ENCODE measurements at places on chromosomes 3 and 15.

GRCh38 chr15:82950746-82951370 lies 1.7 kb downstream of the HOMER2 start:
- peak; percentile 28 for DNase-seq

DNA sequence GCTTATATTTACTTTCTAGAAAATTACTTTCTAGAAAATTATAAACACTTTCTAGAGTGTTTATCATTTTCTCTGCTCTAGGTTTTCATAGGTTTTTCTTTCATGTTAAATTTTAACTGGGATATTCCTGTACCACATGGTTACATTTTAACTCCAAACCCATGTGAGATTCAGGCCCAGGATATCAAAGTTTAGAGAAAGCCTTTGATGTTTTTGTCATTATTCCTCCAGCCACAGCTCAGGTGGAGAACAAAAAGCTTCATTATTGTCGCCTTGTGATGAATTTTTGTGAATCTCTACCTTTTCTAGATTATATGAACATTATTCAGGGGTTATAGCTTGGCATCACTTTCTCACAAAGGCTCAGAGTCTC lies 816.0 kb downstream of the SQOR start:
- DNase-seq, result no peak

GRCh38 chr3:63477494-63478129 lies 174.9 kb upstream of the SNTN start:
- no peak for DNase-seq

GRCh38 chr3:133776794-133777438 lies 28.7 kb upstream of the SRPRB start:
- DNase-seq, result no peak

GRCh38 chr3:28328188-28329151 lies 20.1 kb upstream of the ZCWPW2 start:
- no peak for DNase-seq

- DNase-seq, result peak; percentile 67
Measured at GRCh38 chr3:189270248-189270832, 98.6 kb downstream of the TPRG1 start.

- DNase-seq, result no peak
Measured at GRCh38 chr3:172074586-172074985, 35.2 kb downstream of the FNDC3B start.

- no peak for DNase-seq
Measured at GRCh38 chr3:168094580-168094876, 1.2 kb downstream of the GOLIM4 start.

DNA sequence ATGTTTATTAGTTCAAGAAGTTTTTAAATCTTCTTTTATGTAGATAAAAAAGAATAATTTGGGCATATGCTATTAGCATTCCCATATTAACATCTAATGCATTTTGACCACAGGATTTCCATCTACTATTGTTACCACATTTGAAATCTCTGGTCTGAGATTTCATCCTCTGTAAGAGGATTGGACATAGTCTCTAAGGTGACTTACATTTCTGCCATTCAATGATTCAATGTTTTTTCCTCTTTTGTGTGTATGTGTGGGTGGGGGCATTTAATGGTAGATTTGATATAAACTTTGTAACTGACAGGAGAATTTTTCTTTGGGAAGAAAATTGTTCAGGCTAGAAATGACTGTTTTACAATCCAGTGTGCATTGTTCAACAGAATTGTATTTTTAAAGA lies 307.3 kb upstream of the RBMS3 start:
- no peak for DNase-seq

DNA sequence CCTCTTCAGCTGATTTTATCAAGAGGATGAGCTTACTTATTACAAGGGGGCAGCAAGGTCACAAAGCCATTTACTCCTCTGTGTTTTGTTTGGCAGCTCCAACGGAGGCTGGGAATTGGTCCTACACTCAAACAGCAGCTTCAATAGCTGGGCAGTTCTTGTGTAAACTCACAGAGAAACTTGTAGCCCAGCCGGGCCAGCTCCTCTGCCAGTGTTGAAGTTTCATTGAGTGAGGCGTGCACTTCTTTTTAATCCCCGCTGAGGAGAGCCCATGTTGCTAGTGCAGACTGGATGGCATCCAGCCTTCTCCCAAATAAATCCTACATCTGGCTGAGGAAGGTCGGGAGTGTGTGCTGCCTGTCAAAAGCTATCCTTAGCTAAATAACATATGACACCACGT lies 59.5 kb downstream of the BFSP2 start:
- DNase-seq, result no peak

- DNase-seq, result no peak
Measured at GRCh38 chr15:43144512-43144911, 11.1 kb downstream of the TMEM62 start.

DNA sequence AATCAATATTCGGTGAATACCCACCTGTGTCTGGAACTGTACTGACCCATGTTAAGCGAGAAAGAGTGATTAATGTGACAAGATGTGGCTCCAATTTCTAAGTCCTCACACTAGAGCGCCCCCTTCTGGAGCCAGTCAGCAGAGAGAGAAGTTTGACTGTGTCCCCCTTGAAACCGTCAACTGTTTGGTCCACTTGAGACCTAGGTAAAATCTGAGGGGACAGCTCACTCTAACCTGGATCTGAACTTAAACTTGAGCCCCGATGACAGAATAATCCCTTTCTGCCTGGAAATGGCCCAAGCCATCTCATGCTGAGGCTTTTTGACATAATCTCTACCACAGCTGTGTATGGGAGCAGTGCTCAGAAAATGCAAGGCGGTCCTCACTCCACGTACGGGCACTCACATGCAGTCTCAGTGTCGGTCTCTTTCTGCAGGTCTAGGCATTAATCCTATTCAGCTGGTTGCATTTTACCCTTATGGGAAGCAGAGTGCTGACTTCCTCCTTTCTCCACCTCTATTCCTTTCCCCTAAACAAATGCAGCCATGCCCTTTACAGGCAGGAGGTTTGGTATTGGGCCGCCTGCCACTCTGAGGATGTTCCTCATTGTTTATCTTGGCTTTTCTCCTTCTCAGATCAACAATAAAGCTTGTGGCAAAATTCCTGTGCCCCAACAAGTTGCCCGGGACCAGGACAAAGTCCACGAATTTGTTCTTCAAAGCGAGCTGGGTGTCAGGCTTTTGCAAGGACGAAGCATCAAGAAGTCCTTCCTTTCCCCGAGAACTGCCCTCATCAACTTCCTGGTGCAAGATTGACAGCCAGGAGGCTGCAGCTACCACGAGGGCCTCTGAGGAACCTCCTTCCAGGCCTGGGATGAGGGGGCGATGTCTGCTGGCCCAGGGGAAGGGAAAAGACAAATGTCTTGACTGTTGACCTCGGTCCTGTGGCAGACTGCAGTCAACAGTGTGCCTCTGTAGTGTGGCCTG lies 47.5 kb upstream of the LIMD1 start:
- DNase-seq, result peak; percentile 75

DNA sequence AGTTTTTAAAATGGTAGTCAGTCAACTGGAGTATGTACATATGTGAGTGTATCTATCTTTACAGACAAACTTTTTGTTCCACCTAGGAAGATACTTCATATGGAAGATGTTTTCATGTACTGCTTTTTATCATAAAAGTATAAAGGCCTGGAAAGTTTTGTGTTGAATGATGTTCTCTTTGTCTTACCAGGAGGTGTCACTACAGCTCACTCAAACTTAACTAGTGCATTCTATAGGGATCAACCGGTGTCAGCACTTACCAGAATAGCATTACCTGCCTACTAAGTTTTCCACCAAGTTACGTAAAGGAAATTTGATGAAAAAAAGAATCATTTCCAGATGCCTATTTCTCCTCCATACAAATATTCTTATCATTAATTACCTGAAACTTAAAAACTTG lies 522.6 kb upstream of the SEMA6D start:
- no peak for DNase-seq

DNA sequence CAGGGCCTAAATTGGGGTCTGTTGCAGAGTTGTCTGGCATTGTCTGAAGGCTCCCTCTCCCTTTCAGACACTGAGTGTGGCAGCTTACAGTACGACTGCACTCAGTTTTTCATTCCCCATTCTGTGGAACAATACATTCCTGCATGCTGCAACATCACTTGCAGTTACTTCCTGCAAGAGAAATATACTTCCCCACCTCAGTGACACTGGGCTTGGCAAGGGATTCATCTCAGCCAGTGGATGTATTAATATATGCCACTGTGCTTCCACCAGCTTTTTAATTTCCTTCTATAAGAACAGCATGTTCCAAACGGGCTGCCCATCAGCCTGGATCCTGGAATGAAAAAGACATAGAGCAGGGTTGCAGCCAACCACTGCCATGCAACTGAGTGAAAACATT lies 23.1 kb downstream of the B3GALNT1 start:
- DNase-seq, result no peak

DNA sequence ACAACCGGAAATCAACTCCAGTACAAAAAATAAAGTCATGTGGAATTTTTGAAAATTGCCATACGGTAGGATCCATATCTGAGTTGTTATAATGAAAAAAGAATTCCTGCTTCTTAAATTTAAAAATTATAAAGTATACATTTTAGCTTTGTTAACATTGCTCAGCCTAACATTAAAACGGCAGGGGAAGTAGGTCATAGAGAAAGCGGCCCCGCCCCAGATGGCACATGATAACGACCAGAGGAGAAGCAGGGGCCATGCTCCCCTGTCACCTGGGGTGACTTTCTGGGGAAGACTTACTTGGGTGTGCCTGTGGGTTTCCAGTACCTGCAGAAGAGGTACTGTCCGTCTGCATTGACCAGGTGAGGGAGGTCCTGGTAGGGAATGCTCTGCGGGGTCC lies 921 bp downstream of the MGLL start:
- peak; percentile 15 for DNase-seq

GRCh38 chr3:18837137-18837755 lies 311.1 kb upstream of the KCNH8 start:
- no peak for DNase-seq

- DNase-seq, result no peak
Measured at GRCh38 chr3:55771503-55771902, 284.4 kb upstream of the WNT5A start.

- no peak for DNase-seq
Measured at GRCh38 chr3:42562047-42562907, 19.5 kb downstream of the SEC22C start.

GRCh38 chr3:69216981-69217380 lies 94.6 kb upstream of the LMOD3 start:
- DNase-seq, result no peak

DNA sequence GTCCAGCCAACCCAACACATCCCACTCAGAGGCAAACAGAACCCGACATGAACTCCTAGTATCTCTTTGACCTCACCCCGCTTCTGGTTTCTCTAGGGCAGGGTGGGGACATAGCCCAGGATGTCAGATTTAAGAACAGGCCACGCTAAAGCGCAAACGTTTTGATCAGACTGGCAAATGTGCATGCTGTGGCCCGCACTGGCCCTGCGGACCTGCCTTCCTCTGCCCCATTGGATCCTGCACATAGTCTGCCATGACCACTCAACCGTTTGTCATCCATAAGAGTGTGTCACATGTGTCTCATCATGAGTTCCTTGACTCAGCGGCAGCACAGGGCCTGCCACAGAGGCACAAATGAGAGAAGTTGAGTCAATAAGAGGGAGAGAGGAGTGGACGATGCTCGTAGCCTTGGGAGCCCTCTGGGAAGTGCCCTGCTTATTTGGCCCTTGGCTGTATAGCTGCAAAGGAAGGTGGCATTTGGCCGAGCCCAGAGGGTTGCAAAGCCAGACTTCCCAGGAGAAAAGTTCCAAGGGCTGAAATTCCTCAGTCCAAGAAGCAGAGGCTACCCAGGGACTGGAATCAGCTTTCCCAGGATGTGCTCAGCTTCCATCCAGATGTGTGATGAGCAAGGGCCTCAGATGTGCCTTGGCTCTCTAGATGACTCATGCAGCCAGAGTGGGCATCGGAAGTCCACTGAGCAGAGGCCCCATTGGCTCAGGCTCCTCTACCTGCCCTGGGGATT lies 55.5 kb upstream of the SLCO2A1 start:
- DNase-seq, result no peak

GRCh38 chr3:163138258-163138657 lies 1641.7 kb downstream of the OTOL1 start:
- DNase-seq, result no peak

Measured in activated CD4-positive, alpha-beta T cell treated with anti-CD3 and anti-CD28 coated beads for 36 hours (primary cell).